AML-193 (cell line): ENCODE measurements at places on chromosomes 7 and 10.

DNA sequence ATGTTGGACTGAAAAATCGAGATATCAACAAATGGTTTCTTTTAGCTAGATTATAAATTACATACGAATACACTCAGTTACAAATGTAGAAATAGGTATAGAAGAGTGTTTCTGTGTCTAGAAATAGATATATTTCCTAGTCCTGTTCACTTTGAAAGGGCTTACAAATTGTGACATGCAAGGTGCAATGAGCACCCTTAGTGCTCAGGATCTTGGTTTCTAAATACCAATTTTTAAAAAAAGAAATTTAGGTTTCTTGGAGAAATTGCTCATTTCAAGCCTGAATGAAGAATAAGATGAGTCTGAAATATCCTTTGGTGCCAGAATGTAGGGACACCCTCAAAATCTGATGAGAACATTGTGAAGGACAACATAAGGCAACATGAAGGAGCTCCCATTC lies 306.0 kb downstream of the CRPPA start:
- DNase-seq, result no peak

- DNase-seq, result no peak
These were observed 88.2 kb upstream of the SEMA3C start for GRCh38 chr7:81007051-81007450.

- no peak for DNase-seq
These were observed 234.3 kb upstream of the IGFBP3 start for GRCh38 chr7:46155367-46155766.

- DNase-seq, result no peak
These were observed 164.8 kb downstream of the ZNF438 start for GRCh38 chr10:30866896-30867295.

- no peak for DNase-seq
These were observed 320.0 kb downstream of the EXOC4 start for GRCh38 chr7:133572843-133573242.

DNA sequence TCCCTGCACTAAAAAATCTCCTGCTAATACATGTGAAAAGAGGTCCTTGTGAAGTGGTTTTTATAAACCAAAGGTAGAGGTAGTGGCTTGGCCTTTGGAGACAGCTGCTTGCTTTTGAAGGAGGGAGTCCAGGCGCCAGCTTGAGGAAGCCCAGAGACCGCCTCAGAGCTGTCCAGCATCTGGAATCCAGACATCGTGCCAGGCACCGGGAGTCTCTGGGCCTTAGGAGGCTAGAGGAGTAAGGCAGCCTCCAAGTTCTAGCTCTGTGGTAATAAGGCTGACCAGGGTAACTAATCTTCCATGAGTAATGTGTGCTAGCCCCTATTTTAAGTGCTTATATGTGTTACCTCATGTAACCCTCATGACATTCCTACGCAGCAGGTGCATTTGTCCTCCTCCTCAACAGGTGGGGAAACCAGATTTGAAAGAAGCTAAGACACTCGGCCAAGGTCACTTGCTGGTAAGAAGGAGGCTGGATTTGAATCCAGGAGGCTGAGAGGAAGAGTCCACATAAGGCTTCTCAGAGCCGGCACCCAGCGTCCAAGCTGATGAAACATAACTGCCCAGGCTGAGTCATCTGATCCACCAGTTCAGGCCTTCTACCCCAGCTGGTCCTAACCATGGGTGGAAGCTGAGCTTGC lies 26.1 kb downstream of the PRLHR start:
- no peak for DNase-seq

DNA sequence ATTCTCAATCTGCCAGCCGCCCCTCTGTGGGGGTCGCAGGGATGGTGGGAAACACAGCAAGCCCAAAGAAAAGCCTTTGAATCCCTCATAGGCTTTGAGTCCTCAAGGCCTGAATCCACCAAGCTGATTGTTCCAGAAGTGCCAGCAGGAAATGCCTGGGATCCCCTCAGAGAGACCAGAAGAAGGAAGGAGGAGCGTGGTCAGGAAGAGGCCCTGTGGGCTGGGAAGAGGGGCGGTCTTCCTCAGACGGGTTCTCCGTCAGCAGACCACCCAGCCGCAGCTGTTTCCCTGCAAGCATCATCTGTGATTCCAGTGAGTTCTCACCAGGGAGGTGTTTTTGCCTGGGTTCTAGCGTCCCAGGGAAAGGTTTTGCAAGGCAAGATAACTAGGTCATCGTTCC lies 190.0 kb upstream of the KLF6 start:
- DNase-seq, result no peak
